Kidney epithelial cell (primary cell): ENCODE measurements at places on chromosomes 16 and 17. TPM values are rescaled to one million over a fixed set of nuclear protein-coding genes. Genes with fewer than 3 reads are reported as not detected.

The MYH13 gene
- total RNA-seq: not detected in 2 replicates

The KRTAP4-11 gene
- total RNA-seq: not detected in 2 replicates

The ZNF629 gene
- total RNA-seq: 22.8 and 23.9 TPM in 2 replicates

The MRPL45 gene
- total RNA-seq: 48.3 and 50.0 TPM in 2 replicates

The CDC42EP4 gene
- total RNA-seq: 41.9 and 43.3 TPM in 2 replicates

The PERCC1 gene
- total RNA-seq: not detected in 2 replicates

The PPP1R1B gene
- total RNA-seq: not detected in 2 replicates

The TNFRSF13B gene
- total RNA-seq: not detected in 2 replicates

The MT4 gene
- total RNA-seq: not detected in 2 replicates

The PRSS22 gene
- 71.8 and 76.0 TPM in 2 replicates for total RNA-seq
